ENCODE measurements at places on chromosomes 6 and 20. TPM values are rescaled to one million over a fixed set of nuclear protein-coding genes. Genes with fewer than 3 reads are reported as not detected.

Gene TCP11
- not detected for total RNA-seq

DNA sequence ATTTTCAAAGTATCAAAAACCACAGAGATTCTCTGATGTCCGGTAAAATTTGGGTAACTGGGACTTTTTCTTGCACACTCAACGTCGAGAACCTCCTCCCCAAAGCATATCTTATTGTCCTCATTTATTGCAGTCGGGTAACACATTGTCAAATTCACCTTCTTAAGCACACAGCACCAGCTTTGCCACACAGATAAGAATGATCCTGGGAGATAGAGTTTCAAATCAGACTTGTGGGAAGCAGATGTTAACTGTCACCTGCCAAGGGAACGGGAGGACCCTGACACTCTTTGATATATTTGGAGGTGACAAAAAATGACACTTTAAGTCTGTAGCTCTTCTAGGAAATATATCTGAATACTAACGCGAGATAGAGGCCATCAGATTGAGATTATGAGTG, 282.1 kb upstream of the BMP2 start:
- no peak for DNase-seq

Gene ACOT8
- 16.9 TPM for total RNA-seq

Gene DAAM2
- total RNA-seq, result 4.8 TPM

- no peak for DNase-seq
Measured at GRCh38 chr20:40810332-40811000, 121.4 kb upstream of the MAFB start.

DNA sequence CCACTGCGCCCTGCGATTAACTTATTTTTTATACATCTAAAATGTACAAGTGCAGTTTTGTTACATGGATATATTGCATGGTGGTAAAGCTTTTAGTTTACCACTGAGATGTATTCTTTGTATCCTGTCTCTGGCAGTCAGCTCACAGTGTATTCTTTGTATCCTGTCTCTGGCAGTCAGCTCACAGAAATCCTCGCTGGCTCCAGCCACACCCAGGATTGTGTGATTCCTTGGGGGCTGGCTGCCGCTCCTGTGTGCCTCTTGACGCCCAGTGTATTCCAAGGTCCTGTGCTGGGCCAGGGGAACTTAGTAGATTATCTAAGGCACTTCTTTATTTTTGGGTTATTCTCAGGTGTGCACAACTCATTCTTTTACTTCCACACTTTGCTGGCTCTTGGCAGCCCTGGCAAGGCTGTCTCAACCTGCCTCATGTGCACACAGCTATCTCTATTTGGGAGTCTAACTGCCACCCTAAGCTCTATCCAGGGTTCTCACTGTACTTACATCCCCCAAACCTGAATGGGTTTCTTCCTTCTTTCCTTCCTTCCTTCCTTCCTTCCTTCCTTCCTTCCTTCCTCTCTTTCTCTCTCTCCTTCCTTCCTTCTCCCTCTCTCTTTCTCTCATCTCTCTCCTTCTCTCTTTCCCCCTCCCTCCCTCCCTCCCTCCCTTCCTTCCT, 12.4 kb upstream of the RNF24 start:
- peak; percentile 48 for DNase-seq

DNA sequence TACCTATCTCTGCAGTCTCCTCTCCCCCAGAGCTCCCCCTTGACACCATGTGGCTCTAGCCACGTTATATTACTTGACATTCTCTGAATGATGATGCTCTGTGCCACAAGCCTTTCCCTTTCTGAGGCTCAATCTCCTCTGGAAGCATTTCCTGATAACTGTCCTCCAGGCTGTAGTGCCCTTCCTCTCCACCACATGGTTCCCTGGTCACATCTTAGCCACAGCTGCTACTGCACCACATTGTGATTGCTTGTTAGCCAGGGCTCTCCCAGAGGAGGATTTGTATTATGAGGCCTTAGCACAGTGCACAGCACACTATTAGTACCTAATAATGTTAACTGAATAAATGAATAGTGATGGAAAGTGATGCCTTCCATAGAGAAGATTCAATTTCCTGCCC, 63.9 kb upstream of the RCAN2 start:
- no peak for DNase-seq

Gene TBXT
- not detected for total RNA-seq
